ENCODE measurements at places on chromosomes 12 and 14. TPM values are rescaled to one million over a fixed set of nuclear protein-coding genes. Genes with fewer than 3 reads are reported as not detected.
A peak's percentile ranks its signal among the peaks of the same experiment; 100 is the strongest.

DNA sequence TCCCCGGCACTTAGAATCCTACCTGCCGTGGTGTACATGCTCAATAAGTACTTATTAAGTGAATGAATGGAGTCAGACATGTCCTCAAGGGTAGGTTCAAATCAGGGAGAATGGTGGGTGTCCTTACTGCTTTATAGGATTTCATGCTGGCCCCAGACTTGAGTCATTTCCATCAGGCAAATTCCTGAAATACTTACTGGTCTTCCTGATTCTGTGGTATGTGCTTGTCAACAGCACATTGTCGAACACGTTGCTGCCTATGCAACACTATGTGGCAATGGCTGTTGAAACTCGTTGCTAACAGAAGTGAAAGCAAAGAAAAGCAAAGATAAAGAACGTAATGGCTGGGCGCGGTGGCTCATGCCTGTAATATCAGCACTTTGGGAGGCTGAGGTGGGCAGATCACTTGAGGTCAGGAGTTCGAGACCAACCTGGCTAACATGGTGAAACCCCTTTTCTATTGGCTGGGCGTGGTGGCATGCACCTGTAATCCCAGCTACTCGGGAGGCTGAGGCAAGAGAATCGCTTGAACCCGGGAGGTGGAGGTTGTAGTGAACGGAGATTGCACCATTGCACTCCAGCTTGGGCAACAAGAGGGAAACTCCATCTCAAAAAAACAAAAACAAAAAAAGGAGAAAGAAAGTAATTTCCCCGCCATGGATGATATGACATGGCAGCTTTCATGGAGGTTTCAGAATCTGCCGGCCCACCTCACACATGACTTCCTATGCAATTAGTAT, 214.9 kb downstream of the ZFP36L1 start:
- H3K36me3 ChIP-seq, result no peaks in the 10 kb centered on the region
- no peak overlapping the region for H3K27ac ChIP-seq
- no peak overlapping the region for H3K4me3 ChIP-seq
- no peak for DNase-seq
- H3K4me1 ChIP-seq, result no peaks in the 10 kb centered on the region

- no peaks in the 10 kb centered on the region for H3K4me1 ChIP-seq
- H3K4me3 ChIP-seq, result no peak overlapping the region
- no peaks in the 10 kb centered on the region for H3K27me3 ChIP-seq
- peak; percentile 33 for DNase-seq
- no peak overlapping the region for H3K27ac ChIP-seq
Observed at GRCh38 chr14:34722723-34723545, 8.5 kb upstream of the CFL2 start.

DNA sequence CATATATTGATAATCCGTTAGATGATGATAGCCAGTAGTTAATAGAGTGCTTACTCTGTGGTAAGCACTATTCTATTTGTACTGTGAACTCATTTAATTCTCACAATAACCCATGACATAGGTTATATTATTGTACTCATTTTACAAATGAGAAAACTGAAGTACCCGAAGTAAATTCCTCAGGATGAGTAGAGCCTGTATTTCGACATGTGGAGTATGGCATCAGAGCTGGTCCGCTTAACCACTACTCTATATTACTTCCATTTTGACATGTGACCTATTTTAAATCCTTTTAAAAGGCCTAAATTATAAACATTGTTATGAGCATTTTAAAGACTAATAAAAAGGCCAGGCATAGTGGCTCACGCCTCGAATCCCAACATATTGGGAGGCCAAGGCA, 8.0 kb upstream of the RAP1B start:
- no peaks in the 10 kb centered on the region for H3K27me3 ChIP-seq
- H3K27ac ChIP-seq, result no peak overlapping the region

- no peak overlapping the region for H3K27ac ChIP-seq
- no peaks in the 10 kb centered on the region for H3K27me3 ChIP-seq
- H3K4me1 ChIP-seq, result no peaks in the 10 kb centered on the region
- H3K4me3 ChIP-seq, result no peak overlapping the region
- DNase-seq, result no peak
Observed at GRCh38 chr12:73136386-73136785, 864.2 kb downstream of the TRHDE start.

GRCh38 chr12:8493084-8493483, 20.2 kb upstream of the CLEC4D start:
- no peak overlapping the region for H3K27ac ChIP-seq
- DNase-seq, result no peak
- no peaks in the 10 kb centered on the region for H3K4me1 ChIP-seq

- H3K36me3 ChIP-seq, result no peaks in the 10 kb centered on the region
- H3K27me3 ChIP-seq, result peaks cover 15% of the 10 kb centered on the region
- peaks cover 8% of the 10 kb centered on the region for H3K4me1 ChIP-seq
- no peak overlapping the region for H3K27ac ChIP-seq
- H3K4me3 ChIP-seq, result no peak overlapping the region
Observed at GRCh38 chr12:13038491-13039161, 5.6 kb upstream of the FAM234B start.

- H3K27ac ChIP-seq, result no peak overlapping the region
- no peaks in the 10 kb centered on the region for H3K27me3 ChIP-seq
- H3K4me3 ChIP-seq, result no peak overlapping the region
- H3K36me3 ChIP-seq, result no peaks in the 10 kb centered on the region
- no peaks in the 10 kb centered on the region for H3K4me1 ChIP-seq
Observed at GRCh38 chr12:67070604-67071003, 198.6 kb upstream of the CAND1 start.

KRT4 gene
- total RNA-seq, result not detected

- no peaks in the 10 kb centered on the region for H3K36me3 ChIP-seq
- no peak for DNase-seq
- no peak overlapping the region for H3K4me3 ChIP-seq
- no peaks in the 10 kb centered on the region for H3K4me1 ChIP-seq
- H3K27ac ChIP-seq, result no peak overlapping the region
Observed at GRCh38 chr12:79143803-79144202, 279.2 kb downstream of the SYT1 start.

- H3K4me1 ChIP-seq, result no peaks in the 10 kb centered on the region
- no peak overlapping the region for H3K4me3 ChIP-seq
- DNase-seq, result no peak
- H3K27me3 ChIP-seq, result no peaks in the 10 kb centered on the region
- H3K36me3 ChIP-seq, result no peaks in the 10 kb centered on the region
- no peak overlapping the region for H3K27ac ChIP-seq
Observed at GRCh38 chr12:45774508-45775162, 45.1 kb downstream of the ARID2 start.

GRCh38 chr12:116000252-116000651, 277.2 kb downstream of the MED13L start:
- no peak for DNase-seq
- no peak overlapping the region for H3K27ac ChIP-seq
- H3K27me3 ChIP-seq, result no peaks in the 10 kb centered on the region
- peaks cover 9% of the 10 kb centered on the region for H3K36me3 ChIP-seq

GRCh38 chr12:98612696-98613334, 19.3 kb downstream of the SLC25A3 start:
- no peak overlapping the region for H3K4me3 ChIP-seq
- no peaks in the 10 kb centered on the region for H3K27me3 ChIP-seq
- H3K4me1 ChIP-seq, result no peaks in the 10 kb centered on the region
- H3K36me3 ChIP-seq, result no peaks in the 10 kb centered on the region

DNA sequence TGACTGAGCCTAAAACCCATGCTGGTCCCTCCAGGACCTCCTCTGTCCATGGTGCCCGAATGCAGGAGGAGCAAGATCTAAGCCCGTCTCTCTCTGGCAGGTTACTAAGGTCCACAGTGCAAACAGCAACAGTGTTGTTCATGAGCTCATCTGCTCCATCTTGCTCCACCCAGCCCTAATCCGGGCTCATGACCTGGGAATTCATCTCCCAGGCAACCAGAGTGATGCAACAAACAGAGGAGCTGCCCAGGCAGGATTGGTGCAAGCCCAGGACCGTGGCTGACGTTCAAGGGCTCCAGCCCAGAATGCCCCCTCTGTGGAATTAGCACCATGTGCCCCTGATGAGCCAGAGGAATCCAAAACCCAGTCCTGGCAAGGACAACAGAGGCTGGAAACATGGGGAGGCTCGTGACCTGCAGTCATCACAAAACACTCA, 29.9 kb downstream of the HSPB8 start:
- peak; percentile 45 for DNase-seq
- no peaks in the 10 kb centered on the region for H3K4me1 ChIP-seq
- H3K27me3 ChIP-seq, result no peaks in the 10 kb centered on the region
- no peaks in the 10 kb centered on the region for H3K36me3 ChIP-seq
